ENCODE measurements at places on chromosomes 16 and 17.

DNA sequence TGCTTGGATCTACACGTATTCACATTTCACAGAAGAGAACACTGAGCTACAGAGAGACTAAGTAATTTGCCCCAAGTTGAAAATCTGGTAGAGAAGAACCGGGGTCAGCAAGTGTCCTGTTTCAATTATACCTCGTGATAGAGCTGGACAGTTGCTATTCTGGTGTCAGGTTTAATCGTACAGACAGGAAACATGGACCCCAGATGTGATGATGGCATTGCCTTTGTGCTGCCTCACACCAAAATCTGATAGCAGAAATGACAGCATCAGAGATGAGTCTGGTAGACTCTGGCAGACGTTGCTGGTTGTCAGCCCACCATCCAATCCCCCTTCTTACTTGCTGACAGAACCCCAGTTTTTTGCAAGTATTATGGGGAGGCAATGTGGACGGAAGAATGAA is 112.1 kb upstream of the FOXF1 start:
- no peak for DNase-seq

GRCh38 chr17:36867716-36868341 is 69.4 kb upstream of the LHX1 start:
- DNase-seq: no peak

- DNase-seq: no peak
Observed at GRCh38 chr17:9913476-9913875, 8.4 kb upstream of the RCVRN start.

DNA sequence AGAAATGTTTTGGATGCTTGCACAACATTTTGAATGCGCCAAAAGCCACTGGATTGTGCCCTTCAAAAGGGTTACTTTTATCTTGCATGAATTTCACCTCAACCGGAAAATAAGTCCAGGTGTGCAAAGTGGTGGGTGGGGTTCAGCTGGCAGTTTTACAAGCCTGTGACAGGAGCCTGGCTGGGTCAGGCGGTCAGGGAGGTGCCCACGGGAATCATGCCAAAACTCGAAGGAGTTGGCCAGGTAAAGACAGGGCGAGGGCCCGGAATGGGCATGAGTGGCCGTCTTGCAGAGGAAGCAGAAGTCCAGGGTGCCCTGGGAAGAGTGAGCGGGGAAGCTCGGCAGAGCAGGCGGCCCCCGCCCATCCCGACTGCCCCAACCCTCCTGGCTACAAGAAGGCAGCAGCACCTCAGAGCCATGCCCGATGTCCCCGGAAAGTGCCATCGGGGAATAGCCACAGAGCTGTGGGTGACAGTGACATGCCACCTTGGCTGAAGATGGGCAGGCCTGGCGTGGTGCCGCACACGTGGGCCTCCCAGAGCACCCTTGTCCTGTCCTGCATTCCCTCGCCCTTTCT is 19.1 kb upstream of the CACNG1 start:
- no peak for DNase-seq

DNA sequence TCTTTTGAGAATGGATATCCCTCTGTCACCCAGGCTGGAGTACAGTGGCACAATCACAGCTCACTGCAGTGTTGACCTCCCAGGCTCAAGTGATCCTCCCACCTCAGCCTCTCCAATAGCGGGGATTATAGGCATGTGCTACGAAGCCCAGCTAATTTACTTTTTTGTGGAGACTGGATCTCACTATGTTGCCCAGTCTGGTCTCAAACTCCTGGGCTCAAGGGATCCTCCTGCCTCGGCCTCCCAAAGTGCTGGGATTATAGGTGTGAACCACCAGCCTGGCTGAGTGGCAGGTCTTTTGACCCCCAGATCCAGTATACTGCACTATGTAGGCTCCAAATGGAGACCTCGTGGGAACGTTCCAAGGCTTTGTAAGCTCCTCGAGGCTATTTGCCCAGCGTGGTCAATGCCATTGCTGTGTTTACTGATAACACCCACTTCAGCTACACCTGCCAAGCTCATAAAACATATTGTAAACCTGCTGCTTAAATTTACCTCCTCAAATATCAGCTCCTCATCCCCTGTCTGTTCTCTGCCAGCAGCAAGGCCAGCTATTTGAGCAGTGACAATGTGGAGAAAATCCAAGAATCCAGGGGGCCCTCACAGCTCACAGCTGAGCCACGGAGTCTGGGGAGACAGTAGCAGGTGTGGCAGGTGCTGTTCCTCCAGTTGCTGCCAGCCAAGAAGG is 16.2 kb upstream of the KIFC3 start:
- DNase-seq: no peak

DNA sequence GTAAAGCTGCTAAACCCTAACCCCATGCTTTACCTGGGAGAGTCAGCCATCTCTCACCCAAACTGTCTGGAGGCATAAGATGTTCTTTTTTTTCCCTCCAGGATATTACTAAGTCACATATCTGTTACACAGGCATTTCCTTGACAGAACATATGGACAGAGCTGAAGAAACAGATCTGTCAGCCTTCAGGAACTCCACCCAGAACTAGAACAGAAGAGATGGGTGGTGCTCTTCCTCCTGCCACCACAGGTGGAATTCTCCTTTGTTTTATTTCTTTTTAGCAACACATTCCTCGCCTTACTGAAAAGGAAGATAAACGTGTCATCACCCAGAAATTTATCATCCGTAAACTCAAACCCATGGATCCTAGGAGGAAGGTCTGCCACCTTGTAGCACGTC is 8.8 kb downstream of the MYCBPAP start:
- no peak for DNase-seq

GRCh38 chr17:5210614-5211252 is 19.1 kb upstream of the ZNF594 start:
- peak; percentile 35 for DNase-seq

- DNase-seq: no peak
Observed at GRCh38 chr17:56320443-56320842, 167.2 kb downstream of the ANKFN1 start.

DNA sequence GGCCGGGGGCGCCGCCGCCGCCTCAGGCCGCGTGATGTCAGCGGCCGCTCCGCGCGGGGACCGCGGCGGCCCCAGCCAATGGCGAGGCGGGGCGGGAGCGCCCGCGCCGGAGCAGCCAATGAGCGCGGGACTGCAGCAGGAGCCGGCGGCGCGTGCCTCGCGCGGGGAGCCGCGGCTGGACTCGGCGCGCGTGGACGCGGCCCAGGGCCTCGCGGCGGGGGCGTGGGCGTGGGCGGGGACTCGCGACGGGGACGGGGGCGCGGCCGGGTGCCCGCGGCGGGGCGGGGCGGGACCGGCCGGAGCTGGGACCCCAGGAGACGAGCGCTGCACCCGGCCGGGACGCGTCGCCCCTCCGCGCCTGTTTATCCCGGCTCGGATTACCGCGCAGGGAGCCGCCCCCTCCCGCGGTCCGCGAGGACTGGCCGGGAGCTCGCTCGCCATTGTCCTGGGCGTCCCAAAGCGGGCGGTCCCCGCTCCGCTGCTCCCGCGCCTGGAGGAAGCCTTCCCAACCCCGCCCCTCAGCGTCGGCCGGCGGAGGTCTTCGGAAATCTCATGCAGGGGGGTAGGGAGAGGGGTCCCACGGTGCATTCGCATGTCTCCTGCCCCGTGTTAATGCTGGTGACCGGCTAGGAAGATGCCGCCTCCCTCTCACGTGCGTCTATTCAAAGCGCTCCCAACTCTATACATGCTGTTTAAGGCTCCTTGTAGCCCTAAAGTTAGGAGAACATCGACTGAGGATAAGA is at the start of gene RNF157:
TSS of gene RNF157 (minus strand) at position 33 of the 743 bp plus-strand sequence. CDS start 253 bp downstream, outside the sequence.
- DNase-seq: peak; percentile 81

GRCh38 chr16:52095471-52095870 is 451.5 kb downstream of the TOX3 start:
- no peak for DNase-seq

Measured in GM10248 (cell line).